SJSA1 (cell line): ENCODE measurements at places on chromosomes 16 and 17. TPM values are rescaled to one million over a fixed set of nuclear protein-coding genes. Genes with fewer than 3 reads are reported as not detected.

GRCh38 chr17:47742319-47743181 lies 9.5 kb downstream of the TBX21 start:
- no peak for DNase-seq

GRCh38 chr16:65579050-65579449 lies 457.2 kb upstream of the CDH11 start:
- no peak for DNase-seq

- DNase-seq: no peak
Observed at GRCh38 chr16:20862162-20862960, 37.8 kb downstream of the DCUN1D3 start.

- peak; percentile 73 for DNase-seq
Observed at GRCh38 chr16:19118938-19119431, 5.2 kb downstream of the ITPRIPL2 start.

- no peak for DNase-seq
Observed at GRCh38 chr17:50052241-50052796, 3.6 kb upstream of the ITGA3 start.

DNA sequence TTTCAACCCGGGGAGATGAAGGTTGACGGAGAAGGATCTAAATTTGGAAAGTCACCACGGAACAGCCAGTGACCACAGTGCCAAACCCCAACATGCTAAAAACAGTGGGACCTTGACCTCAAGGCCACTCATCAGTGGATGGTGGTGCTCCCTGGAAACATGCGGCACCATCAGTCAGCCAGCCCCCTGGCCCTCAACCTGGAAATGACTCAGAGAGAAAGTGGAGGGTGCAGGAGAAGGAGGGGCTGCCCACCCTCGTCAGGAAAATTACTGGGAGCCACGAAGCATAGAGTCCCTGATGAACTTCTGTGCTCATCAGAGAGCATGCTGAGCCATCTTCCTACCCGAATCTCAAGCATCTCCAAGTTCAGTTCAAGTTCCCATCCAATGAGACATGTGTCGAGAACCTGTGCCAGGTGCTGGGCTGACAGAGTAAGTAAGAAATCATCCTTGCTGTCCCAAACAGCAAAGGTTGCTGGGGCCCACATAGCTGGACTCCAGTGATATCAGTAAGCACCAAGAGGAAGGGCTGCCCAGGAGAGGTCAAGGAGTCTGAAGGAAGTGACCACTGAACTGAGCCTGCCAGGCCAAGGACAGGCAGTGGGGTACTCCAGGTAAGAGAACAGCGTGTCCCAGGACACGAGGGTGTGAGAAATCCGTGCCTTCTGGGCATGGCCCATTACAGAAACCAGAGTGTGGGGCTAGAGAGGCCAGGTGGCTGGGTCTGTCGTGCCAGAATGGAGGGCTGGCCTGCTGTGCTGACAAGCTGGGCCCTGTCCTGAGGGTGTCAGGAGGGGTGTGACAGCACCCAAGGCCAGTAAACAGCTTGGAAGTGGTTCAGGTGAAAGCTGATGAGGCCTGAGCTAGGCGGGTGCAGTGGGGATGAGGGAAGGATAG lies 5.2 kb downstream of the PECAM1 start:
- DNase-seq: peak; percentile 69

- DNase-seq: no peak
Observed at GRCh38 chr17:29138971-29139691, 41.1 kb downstream of the MYO18A start.

GRCh38 chr16:17561056-17561455 lies 90.3 kb upstream of the XYLT1 start:
- DNase-seq: no peak

GRCh38 chr17:75688209-75688825 lies 21.2 kb downstream of the SAP30BP start:
- no peak for DNase-seq

- DNase-seq: no peak
Observed at GRCh38 chr17:6476810-6477179, 32.5 kb downstream of the PIMREG start.

GRCh38 chr16:30335598-30336474 lies 19.3 kb downstream of the CD2BP2 start:
- DNase-seq: no peak

- DNase-seq: no peak
Observed at GRCh38 chr16:28108590-28109247, 45.2 kb upstream of the GSG1L start.

DNA sequence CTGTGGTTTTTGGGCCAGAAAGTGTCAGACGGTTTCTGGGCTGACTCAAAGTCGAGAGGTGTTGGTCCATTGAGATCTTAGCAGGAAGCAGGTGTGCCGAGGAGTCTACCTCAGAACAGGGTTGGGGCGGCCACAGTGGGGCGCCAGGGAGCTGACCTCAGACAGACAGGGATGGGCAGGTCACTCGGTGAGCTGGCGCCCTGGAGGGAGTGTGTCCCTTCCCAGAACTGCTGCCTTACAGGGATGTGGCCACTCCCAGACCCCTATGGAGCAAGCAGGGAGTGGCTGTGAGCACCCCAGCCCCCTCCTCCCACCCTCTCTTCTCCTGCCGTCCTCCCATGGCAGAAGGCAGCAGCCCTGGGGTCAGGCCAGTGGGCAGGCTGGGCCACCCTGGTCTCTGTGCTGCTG lies 14.0 kb upstream of the DPEP1 start:
- no peak for DNase-seq

ADAD2 gene
- total RNA-seq: not detected in 2 replicates

HBA2 gene
- total RNA-seq: not detected in 2 replicates

CES4A gene
- not detected in 2 replicates for total RNA-seq
